ENCODE measurements at places on chromosomes 12 and 14. TPM values are rescaled to one million over a fixed set of nuclear protein-coding genes. Genes with fewer than 3 reads are reported as not detected.
A peak's percentile ranks its signal among the peaks of the same experiment; 100 is the strongest.

GRCh38 chr14:45120096-45120495 lies 14.2 kb downstream of the FKBP3 start:
- peaks cover 19% of the 10 kb centered on the region for H3K36me3 ChIP-seq
- no peaks in the 10 kb centered on the region for H3K27me3 ChIP-seq
- no peak for DNase-seq
- H3K4me3 ChIP-seq, result no peak overlapping the region
- H3K27ac ChIP-seq, result no peak overlapping the region
- no peaks in the 10 kb centered on the region for H3K4me1 ChIP-seq

- no peak overlapping the region for H3K4me3 ChIP-seq
- no peaks in the 10 kb centered on the region for H3K4me1 ChIP-seq
- H3K36me3 ChIP-seq, result no peaks in the 10 kb centered on the region
- no peak overlapping the region for H3K27ac ChIP-seq
- H3K27me3 ChIP-seq, result peaks cover 37% of the 10 kb centered on the region
Observed at GRCh38 chr14:100696590-100696989, 30.1 kb upstream of the DLK1 start.

GRCh38 chr12:68939505-68939904 lies 6.5 kb upstream of the CPM start:
- H3K4me1 ChIP-seq, result peaks cover 16% of the 10 kb centered on the region
- no peak for DNase-seq
- no peak overlapping the region for H3K27ac ChIP-seq

Gene SLC22A17
- total RNA-seq, result 33.3 TPM

DNA sequence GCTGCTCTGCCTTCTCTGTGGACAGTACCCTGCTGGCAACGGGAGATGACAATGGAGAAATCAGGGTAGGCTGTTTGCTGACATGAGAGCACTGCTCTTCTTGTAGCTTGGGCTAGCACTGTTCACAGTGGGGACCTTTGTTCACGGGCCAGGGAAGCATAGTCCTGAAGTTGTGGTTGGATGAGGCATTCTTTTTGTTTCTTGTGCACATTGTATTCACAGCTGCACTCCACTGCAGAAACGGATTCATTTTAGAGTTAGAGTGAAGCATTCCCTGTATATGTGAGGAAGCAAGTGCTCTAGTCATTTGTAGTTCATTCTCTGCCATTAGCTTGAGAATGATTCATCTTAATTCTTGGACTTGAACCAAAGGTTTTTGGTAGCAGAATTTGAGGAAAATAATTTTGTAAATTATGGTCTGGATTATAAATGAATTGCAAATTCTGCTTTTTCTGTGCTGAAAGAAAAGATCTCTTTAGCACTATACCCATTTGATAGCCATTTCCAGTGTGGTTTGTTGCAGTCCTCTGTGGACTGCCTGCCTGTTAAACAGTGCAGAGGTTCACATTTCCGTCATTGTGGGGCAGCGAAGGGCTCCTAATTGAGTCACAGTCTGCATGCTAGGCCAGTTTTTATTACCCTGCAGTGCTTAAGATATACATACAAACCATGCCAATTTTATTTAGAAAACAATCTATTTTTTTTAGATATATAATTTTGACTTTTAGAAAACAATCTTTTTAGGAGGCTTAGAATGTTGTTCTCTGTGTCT lies 80.6 kb downstream of the APAF1 start:
- H3K4me1 ChIP-seq, result no peaks in the 10 kb centered on the region
- H3K27me3 ChIP-seq, result no peaks in the 10 kb centered on the region
- no peak overlapping the region for H3K27ac ChIP-seq
- no peak for DNase-seq
- H3K4me3 ChIP-seq, result no peak overlapping the region

DNA sequence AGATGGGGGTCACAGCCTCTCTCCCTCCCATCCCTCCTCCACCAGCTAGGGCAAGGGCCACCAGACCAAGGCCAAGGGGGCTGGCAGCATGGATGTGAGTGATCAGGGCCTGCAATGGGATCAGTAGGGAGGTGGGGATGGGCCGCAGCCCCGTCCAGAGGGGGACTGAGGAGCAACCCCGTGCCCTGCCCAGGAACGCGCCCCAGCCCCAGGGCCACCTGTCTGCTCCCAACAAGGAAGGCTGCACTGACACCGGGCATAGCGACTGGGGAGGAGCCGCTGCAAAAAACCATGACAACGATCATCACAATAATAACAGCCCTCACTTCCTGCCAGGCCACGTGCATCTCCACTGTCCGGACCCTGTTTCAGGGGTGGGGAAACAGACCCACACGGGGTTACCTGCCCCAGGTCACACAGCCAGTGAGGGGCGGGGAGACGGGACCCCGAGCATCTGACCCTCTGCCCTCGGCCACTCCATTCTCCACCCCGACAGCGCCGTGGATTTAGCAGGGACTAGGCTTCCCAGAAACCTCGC lies 24.3 kb downstream of the NCOR2 start:
- peak overlapping the region; percentile 31 for H3K4me3 ChIP-seq
- DNase-seq, result no peak
- no peaks in the 10 kb centered on the region for H3K27me3 ChIP-seq
- H3K27ac ChIP-seq, result no peak overlapping the region
- peaks cover 70% of the 10 kb centered on the region for H3K4me1 ChIP-seq

- no peak overlapping the region for H3K4me3 ChIP-seq
- no peak overlapping the region for H3K27ac ChIP-seq
- H3K36me3 ChIP-seq, result peaks cover 22% of the 10 kb centered on the region
- no peaks in the 10 kb centered on the region for H3K27me3 ChIP-seq
- no peak for DNase-seq
- H3K4me1 ChIP-seq, result peaks cover 10% of the 10 kb centered on the region
Observed at GRCh38 chr14:103418481-103418818, 33.2 kb downstream of the MARK3 start.

Gene SMAGP
- total RNA-seq, result 2.3 TPM

GRCh38 chr12:115619889-115620288 lies 657.6 kb downstream of the MED13L start:
- no peak overlapping the region for H3K4me3 ChIP-seq
- no peak overlapping the region for H3K27ac ChIP-seq
- no peaks in the 10 kb centered on the region for H3K4me1 ChIP-seq
- DNase-seq, result no peak
- no peaks in the 10 kb centered on the region for H3K36me3 ChIP-seq

GRCh38 chr14:72432748-72433147 lies 461.2 kb downstream of the DPF3 start:
- H3K4me3 ChIP-seq, result no peak overlapping the region
- H3K36me3 ChIP-seq, result no peaks in the 10 kb centered on the region
- no peak overlapping the region for H3K27ac ChIP-seq
- no peak for DNase-seq
- H3K27me3 ChIP-seq, result no peaks in the 10 kb centered on the region

DNA sequence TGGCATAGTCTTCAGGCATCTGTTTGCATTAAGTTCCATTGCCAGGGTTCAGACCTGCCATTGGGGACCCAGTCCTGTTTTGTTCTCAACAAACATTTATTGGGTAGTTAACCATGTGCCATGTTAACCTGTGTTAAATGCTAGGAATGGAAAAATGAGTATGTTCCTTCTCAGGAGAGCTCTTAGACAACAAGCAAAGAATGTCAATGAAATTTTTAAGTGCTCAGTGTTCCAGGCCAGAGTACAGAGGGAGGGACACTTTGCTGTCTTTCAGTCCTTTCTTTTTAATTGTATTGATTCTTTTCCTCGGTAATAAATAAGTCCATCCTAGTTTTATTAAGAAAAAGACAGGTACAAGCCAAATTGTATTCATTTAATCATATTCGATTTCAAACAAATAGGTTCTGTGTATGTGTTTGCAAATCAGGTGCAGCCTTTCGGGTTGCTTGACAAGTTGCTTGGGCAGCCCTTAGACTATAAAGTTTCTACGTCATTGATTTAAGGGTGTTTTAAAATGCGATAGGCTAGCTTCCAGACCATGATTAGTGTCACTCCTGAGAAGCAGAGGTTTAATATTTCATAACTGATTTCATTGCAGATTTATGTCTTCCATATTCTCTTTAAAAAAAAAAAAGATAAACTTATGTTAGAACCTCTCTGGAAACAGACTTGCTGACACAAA lies 123.1 kb downstream of the DERA start:
- no peak overlapping the region for H3K27ac ChIP-seq
- no peak for DNase-seq
- no peaks in the 10 kb centered on the region for H3K4me1 ChIP-seq
- no peak overlapping the region for H3K4me3 ChIP-seq

DNA sequence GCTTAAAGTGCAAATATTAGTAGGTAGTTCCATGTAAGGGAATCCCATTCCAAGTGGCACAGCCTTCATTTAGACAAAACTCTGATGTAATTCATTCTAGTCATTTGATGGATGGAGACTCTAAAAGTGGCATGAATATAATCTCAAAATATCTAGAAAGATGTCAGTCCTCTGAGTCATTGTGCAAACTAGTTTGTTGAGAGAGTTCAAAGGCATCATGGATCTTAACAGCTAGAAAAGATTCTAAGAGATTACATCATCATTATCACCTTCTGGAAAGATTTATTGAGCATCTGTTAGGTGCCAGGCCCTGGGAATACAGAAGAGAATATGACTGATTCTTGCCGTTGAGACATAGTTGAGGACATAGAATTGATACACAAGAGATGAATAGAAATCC lies 30.7 kb downstream of the CRADD start:
- H3K4me1 ChIP-seq, result no peaks in the 10 kb centered on the region
- H3K27ac ChIP-seq, result no peak overlapping the region
- H3K27me3 ChIP-seq, result no peaks in the 10 kb centered on the region
- no peak overlapping the region for H3K4me3 ChIP-seq

DNA sequence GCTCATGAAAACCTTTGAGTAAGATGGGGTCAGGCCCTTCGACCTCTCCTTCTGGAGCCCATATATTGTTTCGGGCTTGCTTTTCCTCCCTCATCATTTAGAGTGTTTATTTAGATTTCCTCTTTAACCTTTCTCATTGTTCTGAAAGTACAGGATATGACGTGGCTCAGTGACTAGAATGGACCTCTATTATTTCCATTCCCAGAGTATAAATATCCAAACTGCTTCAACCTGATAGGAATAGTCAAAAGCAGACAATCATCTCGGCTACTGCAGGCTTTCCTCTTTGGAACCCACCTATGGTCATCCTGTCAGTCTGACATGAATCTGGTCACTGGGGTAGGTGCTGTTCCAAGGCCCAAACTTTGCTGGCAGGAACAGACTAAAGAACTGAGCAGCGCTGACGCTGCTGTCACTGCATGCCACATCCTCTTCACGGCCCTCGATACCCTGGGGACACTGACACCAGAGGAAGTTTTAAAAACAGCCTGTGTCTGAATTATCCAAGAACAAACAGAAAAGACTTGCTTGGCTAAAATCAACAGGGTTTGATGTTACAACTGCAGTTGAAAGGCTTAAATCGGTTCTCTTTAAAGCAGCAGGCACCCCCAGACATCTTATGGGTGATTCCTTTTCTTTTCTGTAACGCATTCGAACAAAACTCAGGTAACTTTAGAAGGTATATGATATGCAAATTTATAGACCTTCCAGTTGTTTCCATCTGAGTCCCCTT lies 5.0 kb upstream of the DDX47 start:
- H3K4me1 ChIP-seq, result no peaks in the 10 kb centered on the region
- H3K4me3 ChIP-seq, result no peak overlapping the region
- H3K27me3 ChIP-seq, result no peaks in the 10 kb centered on the region
- peak; percentile 43 for DNase-seq
